ENCODE measurements at places on chromosomes 7 and 10. TPM values are rescaled to one million over a fixed set of nuclear protein-coding genes. Genes with fewer than 3 reads are reported as not detected.

DNA sequence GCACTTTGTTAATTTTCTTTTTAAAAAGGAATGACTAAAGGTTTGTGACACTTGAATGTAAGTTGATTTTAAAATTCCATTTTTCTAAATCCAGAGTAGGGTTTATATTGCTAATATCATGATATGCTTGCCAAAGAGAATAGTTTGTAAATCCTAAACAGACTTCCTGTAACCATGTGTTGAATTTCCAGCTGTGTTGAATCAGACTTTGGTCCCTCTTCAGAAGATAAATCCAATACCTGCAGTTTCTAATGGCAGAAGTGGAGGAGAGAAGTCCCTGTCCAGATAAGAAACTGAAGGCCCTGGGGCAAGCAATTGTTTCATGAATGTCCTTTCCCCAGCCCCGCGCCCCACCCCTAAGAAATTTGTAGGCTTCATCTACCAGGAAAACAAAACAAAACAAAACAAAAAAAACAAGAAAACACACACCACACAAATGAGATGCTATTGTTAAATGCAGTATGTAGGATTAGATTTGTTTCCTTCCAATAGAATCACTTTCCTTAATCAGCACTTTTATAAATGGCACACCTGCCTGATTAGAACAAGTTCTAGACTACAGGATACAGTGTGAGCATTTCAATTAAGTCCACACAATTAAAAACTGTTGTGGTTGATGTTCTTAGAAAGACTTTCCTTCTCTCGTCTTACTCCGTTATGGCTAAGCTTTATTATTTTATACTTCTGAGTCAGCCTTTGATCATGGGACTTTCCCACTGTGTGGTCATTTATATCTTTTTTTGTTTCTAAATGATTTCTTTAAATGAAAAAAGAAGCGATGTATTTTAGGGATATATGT lies 122.8 kb downstream of the KAT6B start:
- peaks cover 56% of the 10 kb centered on the region for H3K4me1 ChIP-seq
- H3K4me3 ChIP-seq: peak overlapping the region; percentile 1
- DNase-seq: peak; percentile 78
- H3K27me3 ChIP-seq: no peaks in the 10 kb centered on the region
- no peaks in the 10 kb centered on the region for H3K36me3 ChIP-seq

DNA sequence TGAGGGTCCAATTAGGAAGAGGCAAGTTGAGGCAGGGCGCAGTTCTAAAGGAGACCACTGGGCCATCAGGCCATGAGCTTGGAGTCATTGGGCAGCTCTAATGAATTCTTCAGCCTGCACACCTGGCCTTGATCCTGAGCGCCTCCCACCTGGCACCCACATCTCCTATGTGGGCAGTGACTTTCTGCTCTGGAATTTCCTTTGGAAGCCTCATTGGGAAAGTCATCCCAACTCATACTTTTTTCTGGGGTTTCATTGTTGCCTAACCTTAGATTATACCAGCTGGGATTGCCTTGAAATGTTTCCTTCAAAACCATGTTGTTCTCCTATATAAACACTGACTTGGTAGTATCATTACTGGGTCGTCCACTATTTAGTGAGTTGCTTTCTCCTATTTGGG lies 54.1 kb downstream of the PLPP4 start:
- H3K27me3 ChIP-seq: no peaks in the 10 kb centered on the region
- H3K4me3 ChIP-seq: no peak overlapping the region
- no peaks in the 10 kb centered on the region for H3K36me3 ChIP-seq
- H3K27ac ChIP-seq: peak overlapping the region; percentile 84

The MMRN2 gene
- 1.9 TPM for total RNA-seq

DNA sequence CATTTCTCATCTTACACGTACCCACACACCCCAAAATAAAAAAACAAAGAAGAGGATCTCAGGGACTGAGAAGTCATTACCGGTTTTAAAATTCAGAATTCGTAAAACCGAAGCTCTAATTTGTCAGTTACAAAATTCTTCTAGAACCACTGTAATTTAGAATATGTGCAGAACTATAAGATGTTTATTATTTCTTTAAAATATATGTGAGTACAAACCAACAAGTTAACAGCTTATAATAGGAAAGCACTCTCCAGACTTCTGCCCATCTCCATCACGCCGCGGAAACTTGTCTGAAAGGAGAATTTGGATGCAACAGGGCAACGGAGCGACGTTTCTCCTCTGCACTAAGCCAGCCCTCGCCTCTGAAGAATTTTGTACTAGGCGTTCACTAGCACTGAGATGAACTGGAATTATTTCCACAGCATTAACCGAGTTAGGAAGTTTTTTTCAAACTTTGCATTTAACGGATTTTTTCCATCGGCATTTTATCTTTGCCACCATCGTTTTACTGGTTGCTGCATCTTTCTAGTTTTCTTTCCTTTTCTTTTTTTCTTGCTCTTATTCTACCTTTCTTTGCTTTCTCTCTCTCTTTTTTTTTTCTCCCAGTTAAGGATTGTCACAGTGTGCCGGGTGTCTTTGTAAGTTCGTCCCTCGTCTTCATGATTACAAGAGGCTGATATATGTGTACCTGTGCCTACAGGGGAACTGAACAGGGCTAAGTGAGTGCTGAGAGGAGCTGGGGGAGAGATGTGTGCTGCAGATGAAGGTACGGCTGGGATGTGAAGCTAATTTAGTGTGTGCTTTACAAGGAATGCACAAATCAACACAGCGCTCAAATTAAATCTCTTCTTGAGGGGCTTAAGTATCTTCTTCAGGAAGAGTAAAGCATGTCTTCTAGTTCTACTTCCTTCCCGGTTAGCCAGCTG lies 295.9 kb upstream of the NFE2L3 start:
- no peaks in the 10 kb centered on the region for H3K36me3 ChIP-seq
- H3K4me3 ChIP-seq: peak overlapping the region; percentile 87
- no peak for DNase-seq

GRCh38 chr10:93766918-93767317 lies 9.2 kb downstream of the LGI1 start:
- H3K27me3 ChIP-seq: no peaks in the 10 kb centered on the region
- H3K27ac ChIP-seq: no peak overlapping the region
- no peak overlapping the region for H3K4me3 ChIP-seq
- no peaks in the 10 kb centered on the region for H3K4me1 ChIP-seq

- 0 out of 2 replicates have a peak, but pooled peaks cover 3% of the 10 kb centered on the region for H3K36me3 ChIP-seq
- H3K4me3 ChIP-seq: no peak overlapping the region
- no peak overlapping the region for H3K27ac ChIP-seq
- H3K27me3 ChIP-seq: no peaks in the 10 kb centered on the region
- H3K4me1 ChIP-seq: no peaks in the 10 kb centered on the region
Measured at GRCh38 chr7:22645418-22646181, 81.4 kb upstream of the IL6 start.

GRCh38 chr10:112966194-112966855 lies 16.3 kb downstream of the TCF7L2 start:
- peaks cover 35% of the 10 kb centered on the region for H3K4me1 ChIP-seq
- peak overlapping the region; percentile 65 for H3K27ac ChIP-seq
- no peaks in the 10 kb centered on the region for H3K27me3 ChIP-seq
- no peak overlapping the region for H3K4me3 ChIP-seq
- DNase-seq: no peak
- peaks cover 48% of the 10 kb centered on the region for H3K36me3 ChIP-seq

Measured in PC-3 (cell line).